Astrocyte (in vitro differentiated cells and primary cell): ENCODE measurements at places on chromosomes 6 and 20. TPM values are rescaled to one million over a fixed set of nuclear protein-coding genes. Genes with fewer than 3 reads are reported as not detected.

SOD2 gene
- 55.9 and 64.0 TPM in 2 replicates for total RNA-seq

RIPPLY2 gene
- total RNA-seq, result not detected in 2 replicates

SLC25A27 gene
- 4.3 and 4.4 TPM in 2 replicates for total RNA-seq

MYBL2 gene
- total RNA-seq, result 3.0 and 6.2 TPM in 2 replicates

RSPO4 gene
- 0.34 and 0.99 TPM in 2 replicates for total RNA-seq

BACH2 gene
- total RNA-seq, result 12.6 and 17.5 TPM in 2 replicates

WFDC5 gene
- total RNA-seq, result not detected in 2 replicates

DNA sequence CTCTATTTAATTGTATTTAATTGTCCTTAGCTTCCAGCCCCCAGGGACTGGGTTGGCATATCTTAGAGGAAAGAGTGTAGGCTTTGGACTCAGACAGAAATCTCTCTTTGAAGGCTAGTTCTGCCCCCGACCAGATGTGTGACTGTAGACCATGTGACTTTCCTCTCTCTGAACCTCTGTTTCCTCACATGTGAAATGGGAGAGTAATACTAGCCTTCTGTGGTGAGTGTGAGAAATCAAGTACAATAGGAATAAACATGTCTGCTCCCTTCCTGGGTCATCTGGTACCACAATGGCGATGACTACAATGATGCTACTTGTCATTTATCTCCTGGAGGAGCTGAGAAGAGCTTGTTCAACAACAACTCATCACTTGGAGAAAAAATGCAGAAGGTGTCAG lies 179.9 kb downstream of the LRFN2 start:
- no peaks in the 10 kb centered on the region for H3K27me3 ChIP-seq
- H3K36me3 ChIP-seq, result no peaks in the 10 kb centered on the region
- no peak overlapping the region for H3K4me3 ChIP-seq
- no peak overlapping the region for H3K27ac ChIP-seq

DNA sequence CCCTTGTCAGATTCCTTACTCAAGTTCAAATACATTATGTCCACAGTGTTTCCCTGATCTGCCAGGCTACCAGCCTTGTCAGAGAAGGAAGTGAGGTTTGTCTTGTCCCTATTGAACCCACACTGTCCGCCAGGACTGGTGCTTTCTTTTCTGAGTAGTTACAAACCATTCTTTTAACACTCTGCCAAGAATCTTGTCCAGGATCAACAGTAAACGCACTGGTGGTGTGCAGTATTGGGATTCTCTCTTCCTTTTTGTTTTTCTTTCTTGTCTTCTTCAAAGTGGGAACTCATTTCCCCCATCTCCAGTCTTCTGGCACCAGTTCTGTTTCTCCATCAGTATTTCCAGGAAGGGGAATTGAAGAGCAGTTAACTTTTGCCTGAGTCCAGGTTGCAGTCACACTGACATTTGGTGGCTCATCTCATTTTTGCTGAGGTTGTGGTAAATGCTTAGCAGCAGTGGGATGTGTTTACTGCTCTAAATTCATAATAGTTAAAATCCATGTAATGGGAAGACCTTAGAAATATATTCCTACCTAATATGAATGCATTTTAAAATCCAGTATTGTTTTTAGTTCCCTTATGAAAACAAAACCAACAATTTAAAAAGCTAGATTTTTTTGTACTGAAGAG lies 295.3 kb downstream of the PRL start:
- peak; percentile 68 for DNase-seq
- H3K4me3 ChIP-seq, result no peak overlapping the region
- H3K27ac ChIP-seq, result peak overlapping the region; percentile 46
- H3K27me3 ChIP-seq, result no peaks in the 10 kb centered on the region
- no peaks in the 10 kb centered on the region for H3K36me3 ChIP-seq

GRCh38 chr6:88296694-88297093 lies 130.5 kb upstream of the CNR1 start:
- H3K4me1 ChIP-seq, result no peaks in the 10 kb centered on the region
- H3K4me3 ChIP-seq, result no peak overlapping the region
- no peaks in the 10 kb centered on the region for H3K36me3 ChIP-seq
- H3K27me3 ChIP-seq, result no peaks in the 10 kb centered on the region
- no peak for DNase-seq
- H3K27ac ChIP-seq, result no peak overlapping the region

DNA sequence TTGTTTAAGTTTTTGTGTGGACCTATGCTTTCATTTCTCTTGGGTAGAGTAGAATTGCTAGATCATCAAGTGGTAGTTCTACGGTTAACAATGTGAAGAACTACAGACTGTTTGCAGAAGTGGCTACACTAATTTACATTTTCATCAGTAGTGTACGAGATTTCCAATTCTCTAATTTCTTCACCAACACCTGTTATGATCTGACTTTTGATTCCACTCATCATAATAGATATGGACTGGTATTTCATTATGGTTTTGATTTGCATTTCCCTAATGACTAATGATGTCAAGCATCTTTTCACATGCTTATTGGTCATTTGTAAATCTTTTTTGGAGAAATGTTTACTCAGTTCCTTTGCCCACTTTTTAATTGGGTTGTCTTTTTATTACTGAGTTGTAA lies 244.4 kb downstream of the GMDS start:
- H3K27me3 ChIP-seq, result no peaks in the 10 kb centered on the region
- no peaks in the 10 kb centered on the region for H3K4me1 ChIP-seq
- no peak overlapping the region for H3K27ac ChIP-seq
- DNase-seq, result no peak
- no peaks in the 10 kb centered on the region for H3K36me3 ChIP-seq
- H3K4me3 ChIP-seq, result no peak overlapping the region

DNA sequence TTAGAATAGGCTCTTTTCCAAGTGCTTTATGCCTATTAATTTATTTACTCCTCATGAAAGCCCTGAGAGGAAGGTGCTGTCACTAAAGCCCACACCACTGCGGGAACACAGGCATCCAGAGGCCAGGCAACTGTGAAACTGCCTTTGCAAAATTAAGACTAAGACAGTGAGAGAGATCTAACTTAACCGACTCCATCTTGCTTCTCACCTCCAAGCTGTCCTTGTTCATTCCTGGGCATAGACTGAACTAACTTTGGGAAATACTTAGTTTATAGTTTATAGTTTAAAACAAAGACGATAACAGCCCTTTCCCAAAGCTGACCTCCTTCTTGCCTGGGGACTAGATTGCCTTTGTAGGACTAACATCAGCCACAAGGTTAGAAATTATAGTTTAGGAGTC lies 80.1 kb downstream of the RSPH3 start:
- DNase-seq, result no peak
- no peaks in the 10 kb centered on the region for H3K27me3 ChIP-seq
- no peaks in the 10 kb centered on the region for H3K36me3 ChIP-seq
- no peak overlapping the region for H3K27ac ChIP-seq
- H3K4me3 ChIP-seq, result no peak overlapping the region
- H3K4me1 ChIP-seq, result no peaks in the 10 kb centered on the region

DNA sequence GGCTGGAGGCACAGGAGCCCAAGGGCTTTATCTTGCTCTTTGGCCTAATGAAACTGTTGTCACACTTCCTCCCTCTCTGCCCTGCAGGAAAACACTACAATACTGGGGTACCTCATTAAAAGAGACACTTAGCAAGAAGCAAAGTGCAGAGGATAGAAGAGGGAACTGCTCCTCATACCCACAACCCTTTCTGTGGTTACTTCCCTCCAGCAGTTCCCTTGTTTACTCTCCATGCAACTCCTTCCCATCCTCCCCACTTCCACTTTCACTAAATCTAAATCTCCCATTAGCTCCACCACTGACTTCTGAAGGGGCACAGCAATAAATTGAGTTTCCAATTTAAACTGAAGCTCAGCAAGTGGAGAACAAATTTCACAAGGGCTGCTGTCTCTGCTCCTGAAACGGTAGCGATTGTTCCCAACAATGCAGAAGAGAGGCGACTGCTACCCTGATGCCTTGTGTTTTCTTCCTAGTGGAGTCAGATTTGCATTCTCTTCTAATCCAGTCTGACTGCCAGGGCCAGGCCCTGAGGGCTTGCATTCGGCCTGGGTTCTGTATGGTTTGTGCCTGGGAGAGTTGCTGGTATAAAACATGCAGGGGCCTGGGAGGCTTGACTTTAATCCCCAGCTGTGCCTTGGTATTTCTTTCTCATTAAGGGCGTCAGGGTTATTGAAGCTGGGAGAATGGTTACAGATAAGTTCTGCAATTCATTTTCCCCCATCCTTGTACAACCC lies 454.7 kb downstream of the TFAP2B start:
- no peaks in the 10 kb centered on the region for H3K4me1 ChIP-seq
- H3K27ac ChIP-seq, result no peak overlapping the region
- no peak overlapping the region for H3K4me3 ChIP-seq
- no peak for DNase-seq
- no peaks in the 10 kb centered on the region for H3K36me3 ChIP-seq
- H3K27me3 ChIP-seq, result no peaks in the 10 kb centered on the region

GRCh38 chr6:99402448-99402847 lies 8.5 kb upstream of the COQ3 start:
- H3K36me3 ChIP-seq, result peaks cover 55% of the 10 kb centered on the region
- H3K27ac ChIP-seq, result no peak overlapping the region
- DNase-seq, result no peak
- H3K4me1 ChIP-seq, result no peaks in the 10 kb centered on the region
- no peak overlapping the region for H3K4me3 ChIP-seq

DNA sequence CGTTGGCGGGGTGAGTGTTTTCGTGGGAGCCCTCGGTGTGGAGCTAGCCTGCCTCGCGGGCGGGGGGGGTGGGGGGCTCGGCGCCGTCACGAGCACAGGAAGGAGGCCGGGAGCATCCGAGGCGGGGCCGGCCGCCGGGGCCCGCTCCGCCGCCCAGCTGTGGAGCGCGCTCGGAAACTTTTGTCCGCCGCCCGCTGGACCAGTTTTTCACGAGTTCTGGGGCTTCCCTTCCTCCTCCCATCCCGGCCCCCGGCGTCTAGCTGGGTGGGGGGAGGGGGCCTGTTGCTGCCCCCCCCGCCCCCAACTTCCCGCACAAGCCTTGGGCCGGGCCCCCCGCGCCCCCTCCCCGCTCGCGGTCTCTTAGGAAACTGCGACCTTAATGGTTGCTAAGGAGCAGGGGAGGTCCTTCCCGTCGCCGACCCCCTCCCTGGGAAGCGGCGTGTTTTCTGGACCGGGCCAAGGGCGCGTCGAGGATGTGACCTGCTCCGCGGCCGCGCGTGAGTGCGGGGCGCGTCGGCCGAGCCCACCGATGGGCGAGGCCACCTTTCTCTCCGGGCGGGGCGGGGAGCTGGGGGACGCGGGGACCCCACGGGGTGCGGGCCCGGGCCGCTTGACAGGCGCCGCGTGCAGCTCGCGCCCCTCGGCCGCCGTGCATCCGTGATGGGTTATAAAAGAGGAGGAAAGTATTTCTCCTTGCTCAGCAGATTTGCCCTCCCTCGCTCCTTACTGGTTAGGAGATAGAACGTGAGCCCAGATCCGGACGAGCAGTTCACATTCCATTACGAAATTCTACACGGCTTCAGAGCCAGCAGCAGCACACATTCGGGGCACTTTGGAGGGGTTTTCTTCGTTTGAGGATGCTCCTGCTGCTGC lies 1.4 kb downstream of the RREB1 start:
- H3K27ac ChIP-seq, result peak overlapping the region; percentile 90
- H3K4me1 ChIP-seq, result peaks cover 13% of the 10 kb centered on the region
- H3K36me3 ChIP-seq, result no peaks in the 10 kb centered on the region

DNA sequence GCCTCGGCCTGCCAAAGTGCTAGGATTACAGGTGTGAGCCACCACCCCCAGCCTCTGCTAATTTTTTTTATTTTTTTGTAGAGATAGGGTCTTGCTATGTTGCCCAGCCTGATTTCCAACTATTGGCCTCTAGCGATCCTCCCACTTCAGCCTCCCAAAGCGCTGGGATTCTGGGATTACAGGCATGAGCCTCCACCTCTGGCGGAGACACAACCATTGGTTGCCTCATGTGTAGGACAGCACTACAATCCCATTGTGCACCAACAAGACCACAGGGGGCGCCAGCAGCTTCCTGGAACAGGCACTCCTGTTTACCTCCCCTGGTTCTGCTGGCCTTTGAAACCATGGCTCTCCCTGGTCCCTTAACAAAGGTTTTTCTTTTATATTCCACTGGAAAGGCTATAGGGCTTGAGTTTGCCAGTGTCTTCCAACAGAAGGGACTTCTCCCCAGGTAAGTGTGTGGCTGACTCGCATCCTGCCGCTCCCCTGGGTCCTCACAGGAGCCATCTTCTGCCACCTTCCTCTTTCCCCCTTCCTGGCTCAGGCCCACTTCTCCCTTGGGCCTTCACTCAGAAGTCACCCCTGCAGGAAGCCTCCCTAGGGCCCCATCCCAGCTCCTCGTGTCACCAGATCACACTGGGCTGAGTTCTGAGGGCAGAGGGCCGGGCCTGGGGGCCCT lies 39.2 kb upstream of the TLDC2 start:
- no peaks in the 10 kb centered on the region for H3K27me3 ChIP-seq
- peaks cover 25% of the 10 kb centered on the region for H3K4me1 ChIP-seq
- no peaks in the 10 kb centered on the region for H3K36me3 ChIP-seq

- no peaks in the 10 kb centered on the region for H3K27me3 ChIP-seq
- H3K36me3 ChIP-seq, result no peaks in the 10 kb centered on the region
- H3K4me1 ChIP-seq, result no peaks in the 10 kb centered on the region
- peak; percentile 14 for DNase-seq
Observed at GRCh38 chr6:129835691-129836090, 25.4 kb downstream of the TMEM244 start.

DNA sequence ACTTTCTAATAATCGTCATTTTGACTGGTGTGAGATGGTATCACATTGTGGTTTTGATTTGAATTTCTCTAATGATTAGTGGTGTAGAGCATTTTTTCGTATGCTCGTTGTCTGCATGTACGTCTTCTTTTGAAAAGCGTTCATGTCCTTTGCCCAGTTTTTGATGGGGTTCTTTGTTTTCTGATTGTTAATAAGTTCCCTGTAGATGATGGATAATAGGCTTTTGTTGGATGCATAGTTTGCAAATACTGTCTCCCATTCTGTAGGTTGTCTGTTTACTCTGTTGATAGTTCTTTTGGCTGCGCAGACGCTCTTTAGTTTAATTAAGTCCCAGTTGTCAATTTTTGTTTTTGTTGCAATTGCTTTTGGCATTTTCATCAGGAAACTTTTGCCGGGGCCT lies 32.3 kb upstream of the XRN2 start:
- no peak for DNase-seq
- H3K4me3 ChIP-seq, result no peak overlapping the region
- H3K4me1 ChIP-seq, result no peaks in the 10 kb centered on the region
- no peaks in the 10 kb centered on the region for H3K36me3 ChIP-seq
- H3K27me3 ChIP-seq, result no peaks in the 10 kb centered on the region

- peak; percentile 46 for DNase-seq
- peak within 1 kb of the TSS; percentile 42 for H3K27ac ChIP-seq
- H3K4me3 ChIP-seq, result peak within 1 kb of the TSS; percentile 72
- H3K27me3 ChIP-seq, result no peaks in the 10 kb centered on the region
- H3K36me3 ChIP-seq, result no peaks in the 10 kb centered on the region
- H3K4me1 ChIP-seq, result peaks cover 11% of the 10 kb centered on the region
Observed at GRCh38 chr6:49550492-49551077, at the start of gene C6orf141. TSS of gene C6orf141 (plus strand) at chr6:49550668. CDS start at chr6:49550793, 125 bp downstream.

- no peaks in the 10 kb centered on the region for H3K27me3 ChIP-seq
- DNase-seq, result peak; percentile 76
- H3K4me3 ChIP-seq, result peak within 1 kb of the TSS; percentile 95
- peaks cover 35% of the 10 kb centered on the region for H3K4me1 ChIP-seq
Observed at GRCh38 chr6:108560463-108561308, at the start of gene FOXO3. TSS of gene FOXO3 (plus strand) at chr6:108560917. CDS start at chr6:108561209, 292 bp downstream.

GRCh38 chr6:130259557-130259956 lies 36.8 kb upstream of the SAMD3 start:
- no peaks in the 10 kb centered on the region for H3K4me1 ChIP-seq
- H3K27me3 ChIP-seq, result no peaks in the 10 kb centered on the region
- H3K27ac ChIP-seq, result no peak overlapping the region
- no peak for DNase-seq
